ENCODE measurements at places on chromosomes 4 and X. TPM values are rescaled to one million over a fixed set of nuclear protein-coding genes. Genes with fewer than 3 reads are reported as not detected.

Gene PDE6B
- polyA plus RNA-seq = 0.61 TPM

Gene AFF2
- 0.01 TPM for polyA plus RNA-seq

Gene IL1RAPL1
- polyA plus RNA-seq = 0.90 TPM

Gene ERCC6L
- polyA plus RNA-seq = not detected

Gene SPANXA2
- not detected for polyA plus RNA-seq

DNA sequence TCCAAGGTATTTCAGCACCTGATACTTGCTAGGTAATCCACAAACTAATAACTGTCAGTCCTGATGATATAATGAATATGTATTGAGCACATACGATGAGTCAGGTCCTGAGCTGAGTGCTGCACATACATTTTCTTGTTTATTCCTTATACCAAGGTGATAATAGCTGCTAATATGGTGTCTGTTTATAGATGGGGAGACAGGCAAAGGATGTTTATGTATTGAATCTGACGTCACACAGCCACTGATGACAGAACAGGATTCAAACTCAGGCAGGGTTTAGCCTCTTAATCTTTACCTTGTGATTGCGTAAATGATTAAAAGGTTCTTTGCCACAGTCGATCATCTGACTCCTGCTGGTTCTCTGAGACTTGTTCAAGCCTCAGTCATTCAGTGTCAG, 609.9 kb upstream of the CPEB2 start:
- no peaks in the 10 kb centered on the region for H3K36me3 ChIP-seq
- H3K27ac ChIP-seq = no peak overlapping the region
- no peak overlapping the region for H3K4me3 ChIP-seq
- H3K27me3 ChIP-seq = no peaks in the 10 kb centered on the region
- H3K4me1 ChIP-seq = no peaks in the 10 kb centered on the region

DNA sequence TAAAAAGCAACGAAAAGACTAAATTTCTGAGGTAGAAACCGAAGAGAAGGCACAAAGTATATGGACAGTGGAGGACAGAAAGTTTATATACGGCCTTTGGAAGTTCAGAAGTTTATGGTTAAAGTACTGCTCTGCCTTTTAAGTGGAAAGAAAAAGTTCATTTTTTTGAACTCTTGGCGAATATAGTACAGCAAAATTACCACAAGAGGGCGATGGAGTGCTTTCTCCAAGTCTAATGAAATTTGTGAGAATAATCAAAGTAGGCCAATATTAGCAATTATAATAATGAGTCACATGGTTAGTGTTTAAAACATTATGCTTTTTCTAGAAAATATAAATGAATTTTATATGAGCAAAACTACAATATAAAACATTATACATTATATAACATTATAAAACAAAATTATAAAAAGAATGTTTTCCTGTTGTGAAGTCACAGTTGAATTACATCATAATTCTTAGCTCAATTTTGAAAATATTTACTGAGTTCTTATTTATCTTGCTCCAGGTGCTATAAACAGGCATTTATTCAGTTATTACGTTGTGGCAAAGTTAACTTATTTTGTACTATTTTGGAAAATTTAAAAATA, 136.2 kb upstream of the BMPR1B start:
- no peak overlapping the region for H3K4me3 ChIP-seq
- DNase-seq = no peak
- no peaks in the 10 kb centered on the region for H3K27me3 ChIP-seq
- no peak overlapping the region for H3K27ac ChIP-seq
- peaks cover 47% of the 10 kb centered on the region for H3K36me3 ChIP-seq

DNA sequence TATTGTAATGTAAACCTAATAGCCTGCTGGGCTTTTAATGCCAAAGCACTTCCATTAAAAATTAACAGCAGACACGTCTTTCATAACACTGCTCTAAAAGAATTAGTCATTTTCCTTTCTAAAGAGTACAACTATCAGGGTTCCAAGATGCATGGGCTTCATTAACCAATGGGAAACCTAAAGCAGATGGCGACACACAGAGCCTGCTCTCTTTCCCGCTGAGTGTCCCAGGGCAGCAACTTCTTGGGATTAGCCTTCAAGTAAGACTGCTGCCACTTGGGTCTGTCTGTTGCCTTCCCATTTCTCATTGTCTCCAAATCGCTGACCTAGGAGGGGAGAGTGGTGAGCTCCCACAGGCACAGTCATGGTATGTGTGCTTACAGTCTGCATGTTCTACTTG, 14.0 kb upstream of the PHKA2 start:
- DNase-seq = no peak
- no peaks in the 10 kb centered on the region for H3K36me3 ChIP-seq
- no peaks in the 10 kb centered on the region for H3K27me3 ChIP-seq
- H3K4me1 ChIP-seq = no peaks in the 10 kb centered on the region

DNA sequence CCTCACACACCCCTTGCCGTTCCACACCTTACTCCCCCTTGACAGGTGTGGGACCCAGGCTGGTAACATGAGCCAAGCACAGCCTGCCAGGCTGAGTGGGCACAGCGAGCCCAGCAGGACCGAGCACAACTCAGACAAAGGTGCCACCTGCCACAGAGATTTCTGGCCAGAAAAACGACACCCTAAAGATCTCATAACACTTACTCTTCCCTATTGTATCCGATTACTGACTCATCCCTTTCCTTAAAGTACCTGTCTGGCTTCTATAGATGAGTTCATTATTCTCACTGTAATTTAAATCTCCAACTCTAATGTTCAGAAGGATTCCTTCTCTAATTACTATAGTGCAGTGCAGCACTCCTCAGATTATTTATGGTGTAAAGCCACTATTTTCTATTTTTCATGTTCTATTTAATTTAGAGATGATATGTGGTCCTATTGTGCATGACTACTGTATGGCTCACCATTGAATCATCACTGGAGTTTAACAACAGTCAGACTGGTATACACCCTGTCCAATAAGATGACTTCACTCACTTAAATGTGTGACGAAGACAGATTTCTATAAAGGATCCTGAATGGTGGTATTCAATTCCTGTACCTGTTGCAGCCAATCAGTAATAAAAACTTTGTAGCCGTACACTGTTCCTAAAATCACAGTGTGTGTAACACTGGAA, 7.6 kb upstream of the SYTL5 start:
- no peak overlapping the region for H3K27ac ChIP-seq
- H3K4me1 ChIP-seq = no peaks in the 10 kb centered on the region
- no peak for DNase-seq
- no peaks in the 10 kb centered on the region for H3K27me3 ChIP-seq
- H3K36me3 ChIP-seq = no peaks in the 10 kb centered on the region

- H3K27me3 ChIP-seq = no peaks in the 10 kb centered on the region
- no peaks in the 10 kb centered on the region for H3K4me1 ChIP-seq
- no peak overlapping the region for H3K27ac ChIP-seq
- H3K36me3 ChIP-seq = no peaks in the 10 kb centered on the region
- H3K4me3 ChIP-seq = no peak overlapping the region
Observed at GRCh38 chrX:101482296-101482695, 3.0 kb upstream of the ARMCX4 start.

- peak overlapping the region; percentile 53 for H3K27ac ChIP-seq
- no peaks in the 10 kb centered on the region for H3K36me3 ChIP-seq
- no peak overlapping the region for H3K4me3 ChIP-seq
- H3K4me1 ChIP-seq = peaks cover 31% of the 10 kb centered on the region
Observed at GRCh38 chr4:123787512-123788080, 391.0 kb downstream of the SPRY1 start.

DNA sequence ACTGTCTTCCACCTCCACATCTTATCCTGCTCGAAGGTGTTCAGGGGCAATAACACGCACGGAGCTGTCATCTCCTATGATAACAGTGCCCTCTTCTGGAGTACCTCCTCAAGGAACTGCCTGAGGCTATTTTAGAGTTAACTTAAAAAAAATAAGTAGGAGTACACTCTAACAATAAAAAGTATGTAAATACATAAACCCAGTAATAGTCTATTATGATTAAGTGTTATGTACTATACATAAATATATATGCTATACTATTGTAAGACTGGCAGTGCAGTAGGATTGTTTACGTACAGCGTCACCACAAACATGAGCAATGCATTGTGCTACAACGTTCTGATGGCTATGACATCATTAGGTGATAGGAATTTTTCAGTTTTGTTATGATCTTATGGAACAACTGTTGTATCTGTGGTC, 34.5 kb upstream of the TLR2 start:
- peaks cover 3% of the 10 kb centered on the region for H3K4me1 ChIP-seq
- no peaks in the 10 kb centered on the region for H3K27me3 ChIP-seq
- H3K27ac ChIP-seq = no peak overlapping the region

GRCh38 chrX:18871161-18871890, 112.6 kb downstream of the PHKA2 start:
- DNase-seq = no peak
- H3K4me1 ChIP-seq = peaks cover 13% of the 10 kb centered on the region
- no peak overlapping the region for H3K4me3 ChIP-seq

- no peaks in the 10 kb centered on the region for H3K27me3 ChIP-seq
- no peak for DNase-seq
- no peaks in the 10 kb centered on the region for H3K4me1 ChIP-seq
- H3K36me3 ChIP-seq = no peaks in the 10 kb centered on the region
- no peak overlapping the region for H3K27ac ChIP-seq
Observed at GRCh38 chr4:32135642-32136041, 1415.5 kb downstream of the PCDH7 start.

GRCh38 chrX:129785160-129785947, 5.6 kb downstream of the SASH3 start:
- no peak overlapping the region for H3K27ac ChIP-seq
- no peak for DNase-seq
- no peaks in the 10 kb centered on the region for H3K4me1 ChIP-seq

- H3K27me3 ChIP-seq = no peaks in the 10 kb centered on the region
- no peak overlapping the region for H3K27ac ChIP-seq
- DNase-seq = no peak
- no peak overlapping the region for H3K4me3 ChIP-seq
- H3K4me1 ChIP-seq = no peaks in the 10 kb centered on the region
Observed at GRCh38 chr4:168696826-168697225, 200.0 kb downstream of the PALLD start.

DNA sequence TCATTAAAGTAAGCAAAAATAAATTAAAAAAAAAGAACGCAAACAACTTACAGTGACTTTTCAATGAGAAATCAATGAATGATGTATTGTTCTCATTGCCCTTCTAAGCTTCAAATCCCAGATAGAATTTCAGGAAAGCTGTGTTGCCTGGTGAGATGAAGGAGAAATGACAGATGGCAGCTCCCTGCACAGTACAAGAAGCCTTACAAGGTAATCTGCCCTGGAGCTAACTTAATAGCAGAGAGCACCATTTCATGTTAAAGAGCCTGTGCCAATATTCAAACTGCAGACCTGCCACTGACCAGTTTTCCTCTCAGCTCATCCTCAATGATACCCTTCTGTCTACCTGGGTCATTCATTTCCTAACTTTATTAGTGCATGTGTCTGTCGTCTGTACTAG, 54.0 kb downstream of the GC start:
- no peak overlapping the region for H3K27ac ChIP-seq
- no peaks in the 10 kb centered on the region for H3K4me1 ChIP-seq
- no peaks in the 10 kb centered on the region for H3K36me3 ChIP-seq
- H3K27me3 ChIP-seq = no peaks in the 10 kb centered on the region
- DNase-seq = no peak
- H3K4me3 ChIP-seq = no peak overlapping the region

DNA sequence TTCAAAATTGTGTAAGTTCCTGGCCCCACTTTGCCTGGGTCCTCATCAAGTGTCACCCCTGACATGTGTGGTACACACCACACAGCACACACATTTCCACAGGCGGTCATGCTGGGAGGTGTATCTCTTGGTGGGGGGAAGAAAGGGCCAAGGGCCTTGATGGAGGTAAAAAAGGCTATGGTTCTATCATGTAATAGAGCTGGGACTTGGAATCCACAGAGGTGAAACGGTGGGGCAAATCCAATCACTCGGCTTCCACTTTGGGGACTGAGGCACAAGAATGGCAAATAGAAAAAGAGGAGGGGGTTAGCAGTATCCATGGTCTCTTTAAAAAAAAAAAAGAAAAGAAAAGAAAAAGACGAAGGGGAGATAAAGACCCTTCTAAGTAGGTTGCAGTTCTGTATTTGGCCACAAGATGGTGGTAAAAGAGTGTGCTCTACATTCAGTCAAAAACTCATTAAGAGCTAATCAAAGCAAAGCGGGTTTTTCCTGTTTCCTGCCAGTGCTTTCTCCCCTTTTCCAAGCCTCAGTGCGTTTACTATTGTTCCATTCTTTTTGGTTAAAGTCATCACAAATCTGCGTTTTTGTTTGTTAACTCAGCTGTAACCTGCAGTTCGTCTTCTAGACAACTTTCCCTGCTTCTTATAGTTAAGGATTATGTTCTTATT, 37.0 kb upstream of the ATP6AP2 start:
- no peak overlapping the region for H3K27ac ChIP-seq
- no peaks in the 10 kb centered on the region for H3K4me1 ChIP-seq
- no peak overlapping the region for H3K4me3 ChIP-seq
- H3K27me3 ChIP-seq = no peaks in the 10 kb centered on the region

DNA sequence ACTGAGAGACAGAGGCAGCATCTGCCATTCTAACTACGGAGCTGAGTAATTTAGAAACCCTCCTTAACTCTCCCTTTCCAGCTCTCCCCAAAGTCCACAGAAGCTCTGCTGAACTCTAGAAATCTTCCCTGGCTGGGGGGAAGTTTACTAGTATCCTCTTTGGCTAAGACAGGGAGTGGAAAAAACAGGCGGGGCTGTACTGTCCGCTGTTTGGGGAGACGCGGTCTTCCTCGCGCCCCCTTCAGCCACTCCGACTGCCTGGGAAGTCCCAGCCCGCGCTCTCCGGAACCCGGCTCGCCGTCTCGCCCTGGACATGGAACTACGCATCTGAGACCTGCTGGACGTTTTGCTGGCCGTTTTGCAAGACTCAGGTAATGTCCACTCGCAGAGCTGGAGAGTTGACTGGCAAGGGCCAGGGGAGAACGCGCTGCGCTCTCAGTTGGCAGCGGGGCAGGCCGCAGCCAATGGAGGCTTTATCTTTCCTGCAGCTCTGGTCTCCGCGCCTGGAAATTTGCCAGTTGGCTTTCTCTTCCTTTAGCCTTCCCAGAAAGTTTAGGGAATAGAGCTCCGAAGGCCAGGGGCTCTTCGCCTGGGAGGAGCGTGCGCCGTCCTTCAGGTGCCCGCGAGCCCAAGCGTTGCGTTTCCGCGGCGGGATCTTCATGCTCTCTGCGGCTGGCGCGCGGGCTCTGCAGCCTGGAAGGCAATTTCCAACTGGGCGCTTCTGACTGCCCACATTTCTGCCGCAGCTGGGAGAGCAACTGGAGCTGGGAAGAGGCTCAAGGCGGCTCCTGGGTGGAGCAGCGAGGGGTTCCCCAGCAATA, 892 bp downstream of the IL1RAPL2 start:
- no peak overlapping the region for H3K27ac ChIP-seq
- DNase-seq = no peak

DNA sequence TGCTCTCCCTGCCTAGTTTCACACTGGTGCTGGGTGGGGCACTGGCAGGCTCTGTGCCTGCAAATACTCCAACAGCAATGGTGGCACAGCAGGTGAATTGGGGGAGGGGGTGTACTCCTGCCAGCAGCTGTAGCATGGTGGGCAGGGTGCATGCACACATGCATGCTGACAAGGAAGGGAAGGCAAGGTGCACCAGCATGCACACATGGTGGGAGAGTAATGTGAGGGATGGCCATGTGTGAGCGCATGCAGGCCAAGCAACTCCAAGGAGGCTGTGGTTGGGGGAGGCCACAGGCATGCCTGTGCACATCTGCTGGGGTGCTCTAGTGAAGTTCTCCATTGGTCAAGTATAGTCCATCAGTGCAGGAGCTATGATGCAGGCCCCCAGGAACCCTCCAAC, 54.5 kb upstream of the INPP4B start:
- no peak for DNase-seq
- H3K36me3 ChIP-seq = no peaks in the 10 kb centered on the region
- H3K4me3 ChIP-seq = no peak overlapping the region
- H3K4me1 ChIP-seq = no peaks in the 10 kb centered on the region
- H3K27ac ChIP-seq = no peak overlapping the region
